ENCODE measurements at places on chromosomes 13 and 19.

DNA sequence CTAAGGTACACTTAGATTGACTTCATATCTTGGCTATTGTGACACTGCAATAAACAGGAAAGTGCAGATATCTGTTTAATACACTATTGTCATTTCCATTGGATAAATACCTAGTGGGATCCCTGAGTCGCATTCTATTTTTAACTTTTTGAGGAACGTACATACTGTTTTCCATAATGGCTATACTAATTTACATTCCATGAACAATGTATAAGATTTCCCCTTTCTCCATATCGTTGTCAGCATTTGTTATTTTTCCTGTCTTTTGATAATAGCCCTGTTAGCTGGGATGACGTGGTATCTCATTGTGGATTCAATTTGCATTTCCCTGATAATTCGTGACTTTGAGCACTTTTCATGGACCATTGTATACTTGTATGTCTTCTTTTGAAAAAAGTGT lies 17.4 kb downstream of the OR7A17 start:
- no peak for DNase-seq

DNA sequence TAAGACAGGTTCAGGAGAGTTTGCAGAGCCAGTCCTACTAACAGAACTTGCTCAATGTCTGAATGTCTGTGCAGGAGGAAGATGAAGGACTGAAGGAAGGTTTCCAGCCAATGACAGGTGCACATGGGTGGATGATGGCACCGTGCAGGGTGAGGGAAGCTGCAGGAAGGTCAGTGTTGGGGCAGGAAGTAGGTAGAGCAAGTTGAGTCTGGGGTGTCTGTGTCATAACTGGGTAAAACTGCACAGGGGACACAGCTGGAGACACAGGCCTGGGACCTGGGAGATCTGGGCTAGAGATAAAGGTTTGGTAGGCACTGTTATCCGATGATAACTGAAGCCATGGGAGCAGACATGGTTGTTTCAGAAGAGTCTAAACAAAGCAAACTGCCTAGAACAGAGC lies 116.9 kb downstream of the USP12 start:
- DNase-seq = no peak

GRCh38 chr19:40719414-40719894 lies 2.5 kb downstream of the ITPKC start:
- no peak for DNase-seq

- DNase-seq = no peak
Measured at GRCh38 chr13:113182046-113182445, 23.6 kb downstream of the PROZ start.

DNA sequence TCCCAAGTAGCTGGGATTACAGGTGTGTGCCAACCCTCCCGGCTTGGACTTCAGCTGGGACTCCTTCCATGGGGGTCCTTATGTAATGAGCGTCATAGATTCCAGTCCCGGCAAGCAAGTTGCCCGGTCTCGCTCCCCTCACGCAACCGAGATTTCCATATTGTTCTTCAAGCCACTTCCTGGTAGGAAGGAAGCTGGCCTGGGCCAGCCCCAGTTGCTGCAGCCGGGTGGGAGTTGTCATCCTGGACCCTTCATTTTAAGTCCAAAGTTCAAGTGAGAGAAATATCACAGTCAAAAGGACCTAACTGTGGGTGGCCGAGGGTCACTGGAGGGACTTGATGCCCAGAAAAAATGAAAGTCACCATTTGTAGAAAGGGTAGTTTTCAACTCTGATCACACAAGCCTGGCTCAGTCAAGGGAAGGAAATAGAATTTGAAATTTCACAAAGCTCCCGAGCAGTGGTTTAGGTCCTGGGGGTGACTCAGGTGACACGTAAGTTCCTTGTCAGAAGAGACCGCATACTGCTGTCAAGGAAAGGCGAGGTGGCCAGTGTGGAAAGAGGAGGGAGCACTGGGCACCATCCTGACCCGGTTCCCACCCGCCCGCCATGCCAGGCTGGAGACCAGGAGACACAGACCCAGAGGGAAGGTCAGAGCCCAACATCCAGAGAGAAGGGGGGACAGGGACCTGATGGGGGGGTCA lies 5.3 kb downstream of the FGF21 start:
- DNase-seq = no peak

- peak; percentile 64 for DNase-seq
Measured at GRCh38 chr13:42039946-42040729, 8.3 kb upstream of the DGKH start.

DNA sequence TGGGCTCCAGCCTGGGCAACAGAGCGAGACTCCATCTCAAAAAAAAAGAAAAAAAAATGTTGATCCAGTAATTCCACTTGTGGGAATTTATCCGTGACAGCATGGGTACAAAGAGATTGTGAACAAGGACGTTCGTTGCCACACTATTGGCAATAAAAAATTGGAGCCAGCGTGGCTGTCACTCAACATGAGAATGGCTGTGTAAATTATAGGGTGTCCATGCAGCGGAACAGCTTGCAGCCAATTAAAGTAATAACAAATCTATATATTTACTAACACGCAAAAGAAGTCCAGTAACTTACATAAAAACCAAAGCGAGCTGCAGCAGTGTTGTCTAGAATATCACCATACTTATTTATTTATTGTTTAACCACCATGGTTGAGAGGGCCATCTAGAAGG lies 19.3 kb downstream of the DPF1 start:
- no peak for DNase-seq

DNA sequence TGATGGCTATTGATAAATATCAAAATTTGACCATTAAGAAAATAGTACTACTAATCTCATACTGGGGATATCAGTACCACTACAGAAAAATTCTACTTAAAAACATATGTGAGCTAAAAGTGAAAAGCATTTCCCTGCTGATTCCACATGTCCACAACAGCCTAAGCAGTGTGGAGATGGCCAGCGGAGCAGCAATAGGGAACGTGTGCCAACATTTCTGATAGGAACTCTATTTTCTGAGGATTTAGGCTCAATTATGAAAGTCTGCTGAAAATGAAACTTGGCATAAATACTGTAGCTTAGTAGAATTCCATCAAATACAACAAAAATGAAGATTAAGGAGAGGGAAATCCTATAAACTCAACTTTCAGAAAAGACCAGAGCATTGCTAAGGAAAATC lies 311.6 kb downstream of the ENOX1 start:
- no peak for DNase-seq

Measured in substantia nigra (tissue), 51 donors.